Cerebellum (tissue), 4 donors: ENCODE measurements at places on chromosomes 3 and 15. TPM values are rescaled to one million over a fixed set of nuclear protein-coding genes. Genes with fewer than 3 reads are reported as not detected.

DNA sequence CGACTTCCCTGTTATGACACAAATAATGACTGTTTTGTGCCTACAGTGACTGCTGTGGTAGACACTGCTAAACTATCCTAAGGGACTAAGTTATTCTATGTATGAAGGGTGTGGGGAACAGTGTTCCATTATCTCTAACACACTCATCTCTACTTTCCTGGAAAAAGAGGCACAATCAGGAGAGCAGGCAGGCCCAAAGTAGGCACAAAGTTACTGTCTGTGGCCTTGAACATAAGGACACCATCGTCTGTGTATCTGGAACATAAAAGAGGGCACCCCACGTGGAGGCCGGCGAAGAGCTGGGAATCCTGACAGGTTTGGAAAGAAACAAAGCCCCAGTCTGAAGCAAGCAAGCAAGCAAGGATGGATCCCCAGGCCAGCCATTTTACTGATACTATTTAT lies 1.5 kb downstream of the ABCC5 start:
- no peak for DNase-seq

GRCh38 chr3:24704496-24704895 lies 209.8 kb upstream of the THRB start:
- peak; percentile 26 for DNase-seq

GHSR gene
- not detected for total RNA-seq

DNA sequence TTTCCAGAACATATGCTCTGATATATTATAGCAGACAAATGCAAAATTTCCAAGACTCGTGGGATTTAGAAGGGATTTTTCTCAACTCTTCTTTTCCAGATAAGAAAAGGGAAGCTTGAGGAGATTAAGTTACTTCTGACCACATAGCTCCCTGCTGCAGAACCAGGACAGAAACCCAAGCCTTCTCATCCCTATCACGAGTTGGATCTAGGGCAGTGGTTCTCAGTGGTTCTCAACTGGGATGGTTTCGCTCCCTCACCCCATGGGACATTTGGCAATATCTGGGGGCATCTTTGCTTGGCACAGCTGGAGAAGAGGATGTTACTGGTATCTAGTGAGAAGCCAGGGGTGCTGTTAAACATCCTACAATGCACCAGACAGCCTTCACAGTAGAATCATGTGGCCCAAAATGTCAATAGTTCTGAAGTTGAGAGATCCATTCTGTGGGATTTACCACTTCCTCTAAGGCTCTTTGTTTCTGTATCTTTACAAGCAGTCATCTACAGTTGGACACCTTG lies 64.2 kb downstream of the LIPC start:
- DNase-seq, result no peak
